Stimulated activated CD8-positive, alpha-beta memory T cell treated with anti-CD3 and anti-CD28 coated beads, Interleukin-7, amount 100 ng/mL, for 48 hours (primary cell): ENCODE measurements at places on chromosomes 7 and 10.

DNA sequence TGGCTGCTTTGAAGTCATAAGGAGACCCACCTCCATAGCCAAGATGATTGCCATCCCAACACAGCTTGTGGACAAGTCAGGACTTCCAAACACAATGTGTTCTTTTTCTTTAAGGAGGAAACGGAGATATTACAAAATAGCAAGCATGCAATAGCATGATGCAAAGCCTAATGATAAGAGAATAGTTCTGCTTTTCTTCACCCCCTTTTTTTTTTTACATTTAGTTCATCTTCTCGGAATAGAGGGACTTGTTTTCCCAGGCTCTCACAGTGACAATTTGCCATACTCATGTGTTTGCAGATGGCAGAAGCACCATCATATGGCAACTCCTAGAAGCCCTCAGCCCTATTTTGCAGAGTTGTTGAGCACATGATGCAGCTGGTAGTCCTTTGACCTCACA is 119.8 kb downstream of the ITGB8 start:
- DNase-seq: no peak

DNA sequence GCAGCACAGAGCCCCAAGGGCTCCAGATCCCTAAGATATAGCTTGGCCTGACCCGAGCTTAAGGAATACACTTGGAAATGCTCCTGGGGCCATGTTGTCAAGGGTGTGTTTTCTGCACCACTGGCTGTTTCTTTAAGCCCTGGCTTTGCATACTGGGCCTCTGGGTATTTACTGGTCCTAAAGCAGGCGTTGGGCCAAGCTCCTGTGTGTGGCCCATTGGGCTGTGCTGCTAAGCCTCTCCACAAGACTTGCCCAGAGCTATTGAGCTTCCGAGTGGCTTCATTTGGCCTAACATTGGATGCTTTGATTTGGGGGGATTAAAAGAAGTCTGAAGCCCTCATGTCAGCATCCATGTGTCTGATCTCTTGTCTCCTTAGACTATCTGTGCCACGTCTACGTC is 5.2 kb downstream of the YKT6 start:
- DNase-seq: no peak

DNA sequence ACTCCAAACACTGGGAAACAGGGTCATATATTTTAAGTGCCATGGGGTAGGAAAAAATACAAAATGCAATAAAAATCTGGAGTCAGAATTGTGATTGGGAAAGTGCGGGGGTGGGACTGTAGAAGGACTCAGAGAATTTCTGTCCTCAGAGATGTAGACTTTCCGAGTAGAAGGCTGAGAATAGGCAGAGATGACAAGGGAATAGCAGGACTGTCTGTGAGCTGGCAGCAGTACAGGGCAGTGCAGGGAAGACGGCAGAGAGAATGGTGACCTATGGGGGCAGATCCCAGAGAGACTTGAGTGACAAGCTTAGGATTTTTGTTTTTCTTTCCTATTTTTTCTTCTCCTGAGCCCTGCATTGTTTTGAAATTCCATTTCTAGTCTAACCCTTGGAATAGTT is 127.6 kb downstream of the SLC16A9 start:
- no peak for DNase-seq

DNA sequence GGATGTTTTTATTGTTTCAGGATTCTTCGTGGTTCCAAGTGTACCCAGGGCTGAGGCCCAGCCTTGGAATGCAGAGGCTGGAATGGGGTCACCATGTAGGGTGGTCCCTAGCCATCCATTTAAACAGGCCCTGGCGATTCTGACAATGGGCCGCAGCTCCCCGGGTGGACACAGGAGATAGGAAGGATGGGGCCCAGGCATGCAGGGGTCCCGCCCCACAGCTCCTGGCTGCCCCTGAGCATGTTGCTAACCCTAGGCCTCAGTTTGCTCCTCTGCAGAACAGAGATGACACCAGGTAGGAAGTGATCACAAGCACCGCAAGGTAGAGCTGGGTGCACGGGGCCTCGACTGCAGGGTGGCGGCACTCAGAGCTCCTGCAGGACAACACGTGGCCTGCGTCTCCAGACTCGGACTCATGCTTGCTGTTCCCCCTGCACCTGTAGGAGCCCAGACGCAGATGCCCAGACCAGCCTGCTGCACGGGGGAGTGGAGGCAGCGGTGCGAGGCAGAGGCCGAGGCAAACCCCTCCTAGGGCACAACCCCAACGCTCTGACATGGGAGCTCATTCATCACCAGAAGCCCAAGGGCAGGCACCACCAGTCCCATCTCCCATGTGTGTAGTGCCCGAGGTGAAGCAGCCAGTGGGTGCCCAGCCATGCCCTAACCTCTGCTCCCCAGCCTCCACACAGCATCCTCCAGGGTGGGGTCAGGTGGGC is 25.5 kb downstream of the VIPR2 start:
- DNase-seq: no peak

GRCh38 chr7:39488467-39489393 is 77.5 kb upstream of the YAE1 start:
- DNase-seq: no peak

GRCh38 chr10:3122486-3123205 is 49.9 kb downstream of the PITRM1 start:
- no peak for DNase-seq

DNA sequence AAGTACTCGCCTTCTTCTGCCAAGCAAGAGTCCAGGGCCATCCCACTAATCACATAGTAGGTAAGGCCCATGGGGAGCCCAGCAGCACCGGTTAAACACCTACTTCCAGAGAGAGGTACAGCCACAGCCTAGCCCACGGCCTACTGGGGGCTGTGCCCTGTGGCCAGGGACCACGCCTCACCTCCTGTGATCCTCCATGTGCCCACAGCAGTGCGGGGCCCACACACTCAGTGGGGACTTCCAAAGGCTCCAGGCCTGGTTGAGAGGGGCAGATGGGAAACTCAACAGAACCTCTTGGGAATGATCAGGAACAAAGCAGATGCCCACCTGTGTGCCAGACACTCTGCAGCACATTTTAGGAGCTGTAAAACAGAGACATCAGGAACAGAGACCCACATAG is 19.7 kb downstream of the AFAP1L2 start:
- no peak for DNase-seq

GRCh38 chr10:101856626-101857025 is 13.0 kb upstream of the KCNIP2 start:
- DNase-seq: no peak

- DNase-seq: no peak
Measured at GRCh38 chr10:118754229-118754555, 578 bp downstream of the CACUL1 start.

- no peak for DNase-seq
Measured at GRCh38 chr7:146346096-146346495, 229.5 kb downstream of the CNTNAP2 start.

- DNase-seq: no peak
Measured at GRCh38 chr10:84412482-84412881, 84.1 kb downstream of the CCSER2 start.

- DNase-seq: no peak
Measured at GRCh38 chr10:23055424-23056185, 39.8 kb upstream of the MSRB2 start.

DNA sequence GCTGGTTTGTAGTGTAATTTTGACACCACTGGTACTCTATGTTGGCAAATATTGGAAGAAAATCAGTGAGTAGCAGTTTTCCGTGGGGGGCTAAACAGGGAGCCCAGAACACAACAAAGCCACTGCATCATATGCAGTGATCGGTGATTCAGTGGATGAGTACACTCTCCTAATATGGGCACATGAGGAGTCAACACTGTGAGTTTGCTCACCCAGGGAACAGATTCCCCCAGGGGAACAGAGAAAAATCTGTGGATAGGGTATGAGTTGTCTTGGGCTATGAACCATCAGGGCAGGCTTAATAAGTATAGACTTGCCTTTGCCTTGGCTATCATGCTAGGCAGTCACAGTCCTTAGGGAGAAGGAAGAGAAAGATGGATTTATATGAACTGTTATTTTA is 227.7 kb upstream of the SEMA3E start:
- DNase-seq: no peak

- DNase-seq: no peak
Measured at GRCh38 chr10:79105150-79105739, 36.5 kb downstream of the ZMIZ1 start.
